T-helper 17 cell (primary cell): ENCODE measurements at places on chromosomes 6 and 20.
A peak's percentile ranks its signal among the peaks of the same experiment; 100 is the strongest.

- H3K27ac ChIP-seq, result no peak overlapping the region
- no peaks in the 10 kb centered on the region for H3K4me1 ChIP-seq
- DNase-seq, result no peak
- no peak overlapping the region for H3K4me3 ChIP-seq
Measured at GRCh38 chr6:63389191-63389844, 69.5 kb upstream of the LGSN start.

GRCh38 chr6:125732398-125732797 lies 17.0 kb upstream of the HEY2 start:
- H3K4me3 ChIP-seq, result no peak overlapping the region
- DNase-seq, result no peak
- peaks cover 76% of the 10 kb centered on the region for H3K27me3 ChIP-seq
- H3K36me3 ChIP-seq, result peaks cover 4% of the 10 kb centered on the region
- no peak overlapping the region for H3K27ac ChIP-seq

DNA sequence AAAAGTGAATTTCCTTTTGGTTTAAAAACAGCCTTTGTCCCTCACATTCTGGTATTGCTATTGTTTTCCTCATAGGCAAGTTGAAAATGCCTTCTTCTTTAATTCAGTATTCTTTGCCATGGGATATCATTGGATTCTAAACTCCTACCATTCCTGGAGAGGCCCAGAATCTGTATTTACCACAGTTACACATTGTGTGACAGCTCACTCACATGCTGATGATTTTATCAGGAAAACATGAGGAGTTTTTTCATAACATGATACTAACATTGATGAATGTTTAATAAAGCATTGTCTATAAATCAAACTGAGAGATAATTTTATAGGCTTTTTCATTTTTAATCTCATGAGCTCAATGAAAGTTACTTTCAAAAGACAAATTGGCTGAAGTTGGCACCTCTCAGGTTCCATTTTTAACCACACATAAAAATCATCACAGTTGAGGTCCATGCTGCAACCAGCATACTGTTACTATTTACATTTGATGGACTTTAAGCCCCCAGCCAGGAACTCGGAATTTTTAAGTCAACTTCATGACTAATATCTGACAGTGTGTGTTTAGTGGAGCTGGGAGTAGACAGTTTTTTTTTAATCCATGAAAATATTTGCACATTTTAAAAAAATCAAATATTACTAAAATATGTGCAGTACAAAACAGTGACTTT lies 82.8 kb downstream of the FAM83B start:
- no peaks in the 10 kb centered on the region for H3K27me3 ChIP-seq
- H3K4me1 ChIP-seq, result no peaks in the 10 kb centered on the region
- H3K27ac ChIP-seq, result no peak overlapping the region
- H3K4me3 ChIP-seq, result no peak overlapping the region
- H3K36me3 ChIP-seq, result no peaks in the 10 kb centered on the region

DNA sequence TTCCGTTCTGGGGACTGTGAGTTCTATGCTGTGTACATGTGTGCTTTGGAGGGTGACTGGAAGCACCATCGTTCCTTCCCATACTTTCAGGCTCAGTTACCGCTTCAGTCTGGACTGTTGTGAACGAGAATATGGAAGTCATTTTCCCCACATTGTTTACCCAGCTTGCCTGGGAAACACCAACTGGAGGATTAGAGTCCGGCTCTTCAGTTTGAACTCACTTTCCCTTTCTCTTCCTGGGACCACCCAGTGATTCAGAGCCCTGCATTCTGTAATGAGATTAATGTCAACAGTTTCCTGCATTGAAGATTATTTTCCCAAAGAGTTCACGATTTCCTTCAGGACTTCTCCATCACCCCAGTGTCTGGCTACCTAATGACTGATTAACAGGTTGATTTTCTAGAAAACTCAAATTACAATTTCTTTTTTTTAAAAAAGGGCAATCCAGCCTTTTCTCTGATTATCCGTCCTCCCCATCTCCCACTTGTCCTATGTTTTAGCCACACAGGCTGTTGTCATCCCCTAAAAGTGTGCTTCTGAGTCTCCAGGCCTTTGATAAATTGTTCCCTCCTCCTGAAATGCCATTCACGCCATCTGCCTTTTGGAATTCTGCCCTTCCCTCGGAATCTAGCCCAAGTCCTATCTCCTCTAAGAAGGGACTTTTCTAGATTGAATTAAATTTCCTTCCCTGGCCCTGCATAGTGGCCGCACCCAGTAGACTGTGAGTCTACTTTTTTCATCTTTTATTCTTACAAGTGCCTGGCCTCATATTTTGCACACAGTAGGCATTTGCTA lies 3.3 kb upstream of the TAGAP start:
- H3K4me1 ChIP-seq, result peaks cover 21% of the 10 kb centered on the region
- H3K27ac ChIP-seq, result peak overlapping the region; percentile 83
- no peak overlapping the region for H3K4me3 ChIP-seq
- DNase-seq, result no peak

GRCh38 chr20:57777911-57778310 lies 68.1 kb upstream of the PMEPA1 start:
- H3K27me3 ChIP-seq, result peaks cover 74% of the 10 kb centered on the region
- H3K36me3 ChIP-seq, result no peaks in the 10 kb centered on the region
- no peaks in the 10 kb centered on the region for H3K4me1 ChIP-seq
- no peak overlapping the region for H3K27ac ChIP-seq
- no peak for DNase-seq
- no peak overlapping the region for H3K4me3 ChIP-seq

DNA sequence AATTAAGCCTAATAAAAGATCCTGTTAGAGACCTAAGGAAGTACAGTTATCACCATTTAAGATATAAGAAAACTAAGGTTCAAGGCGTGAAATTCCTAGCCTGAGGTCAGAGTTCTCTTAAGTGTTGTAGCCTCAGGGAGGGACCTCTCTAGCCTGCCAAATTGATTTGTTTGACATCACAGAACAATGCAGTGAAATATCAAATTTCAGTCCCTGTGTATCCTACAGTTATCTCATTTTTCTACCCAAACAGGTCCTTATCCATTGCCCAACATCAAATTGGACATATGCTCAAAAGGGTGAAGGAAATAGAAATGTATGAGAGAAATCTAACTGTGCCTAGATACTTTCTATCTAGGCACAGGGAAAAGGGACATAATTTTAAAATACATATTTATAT lies 63.0 kb downstream of the NCOA7 start:
- H3K4me3 ChIP-seq, result no peak overlapping the region
- H3K4me1 ChIP-seq, result peaks cover 24% of the 10 kb centered on the region
- peak overlapping the region; percentile 4 for H3K27ac ChIP-seq
- peaks cover 5% of the 10 kb centered on the region for H3K36me3 ChIP-seq
- no peaks in the 10 kb centered on the region for H3K27me3 ChIP-seq

- DNase-seq, result no peak
- peaks cover 2% of the 10 kb centered on the region for H3K36me3 ChIP-seq
- no peak overlapping the region for H3K27ac ChIP-seq
- peaks cover 6% of the 10 kb centered on the region for H3K4me1 ChIP-seq
- peaks cover 46% of the 10 kb centered on the region for H3K27me3 ChIP-seq
Measured at GRCh38 chr20:50272030-50272723, 81.5 kb downstream of the CEBPB start.

DNA sequence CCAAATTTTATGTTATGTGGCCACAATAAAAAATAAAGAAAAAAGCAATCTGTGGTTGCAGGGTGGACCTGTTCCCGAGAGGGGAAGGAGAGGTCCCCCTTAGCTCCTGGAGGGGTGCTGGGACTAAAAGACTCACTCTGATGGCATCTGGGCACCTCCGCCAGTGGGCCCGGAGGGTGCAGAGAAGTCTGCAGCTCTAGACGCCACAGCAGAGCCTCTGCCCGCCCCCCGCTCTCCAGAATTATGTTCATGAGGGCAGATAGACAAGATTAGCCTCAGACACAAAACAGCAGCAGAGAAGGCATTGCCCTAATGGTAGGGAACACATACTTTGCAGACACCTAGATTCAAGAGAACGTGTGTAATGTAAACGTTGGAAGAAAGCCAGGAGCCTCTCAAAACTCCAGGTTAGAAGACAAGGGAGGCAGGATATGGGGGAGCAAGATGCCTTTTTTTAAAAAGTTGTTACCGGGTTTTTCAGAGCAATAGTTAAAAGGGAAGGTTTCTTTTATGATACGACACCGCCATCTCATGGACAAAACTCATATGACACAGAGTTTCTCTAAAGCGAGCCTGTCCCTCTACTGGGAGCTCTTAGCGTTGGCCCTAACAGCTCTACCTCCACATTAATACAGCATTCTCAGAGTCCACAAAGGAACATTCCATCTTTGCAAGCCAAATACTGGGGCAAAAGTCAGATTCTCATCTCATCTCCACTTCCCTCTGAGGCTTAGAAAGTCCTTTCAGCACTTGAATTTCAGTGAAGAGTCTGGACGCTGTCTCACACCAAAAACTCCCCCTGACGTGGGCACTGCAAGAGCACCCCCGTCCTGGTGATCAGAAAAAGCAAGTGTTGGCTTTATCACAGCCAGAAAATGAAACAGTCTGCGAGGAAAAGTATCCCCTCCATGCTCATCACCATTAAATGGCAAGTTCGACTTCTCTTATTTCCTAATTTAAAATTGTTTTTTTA lies 47.2 kb downstream of the FOXF2 start:
- peaks cover 4% of the 10 kb centered on the region for H3K36me3 ChIP-seq
- H3K4me3 ChIP-seq, result no peak overlapping the region
- H3K27me3 ChIP-seq, result peaks cover 56% of the 10 kb centered on the region
- DNase-seq, result peak; percentile 39

- DNase-seq, result no peak
- peak overlapping the region; percentile 54 for H3K27ac ChIP-seq
- no peaks in the 10 kb centered on the region for H3K36me3 ChIP-seq
- no peaks in the 10 kb centered on the region for H3K27me3 ChIP-seq
- H3K4me3 ChIP-seq, result no peak overlapping the region
- H3K4me1 ChIP-seq, result peaks cover 15% of the 10 kb centered on the region
Measured at GRCh38 chr6:251920-252319, 40.4 kb upstream of the DUSP22 start.

DNA sequence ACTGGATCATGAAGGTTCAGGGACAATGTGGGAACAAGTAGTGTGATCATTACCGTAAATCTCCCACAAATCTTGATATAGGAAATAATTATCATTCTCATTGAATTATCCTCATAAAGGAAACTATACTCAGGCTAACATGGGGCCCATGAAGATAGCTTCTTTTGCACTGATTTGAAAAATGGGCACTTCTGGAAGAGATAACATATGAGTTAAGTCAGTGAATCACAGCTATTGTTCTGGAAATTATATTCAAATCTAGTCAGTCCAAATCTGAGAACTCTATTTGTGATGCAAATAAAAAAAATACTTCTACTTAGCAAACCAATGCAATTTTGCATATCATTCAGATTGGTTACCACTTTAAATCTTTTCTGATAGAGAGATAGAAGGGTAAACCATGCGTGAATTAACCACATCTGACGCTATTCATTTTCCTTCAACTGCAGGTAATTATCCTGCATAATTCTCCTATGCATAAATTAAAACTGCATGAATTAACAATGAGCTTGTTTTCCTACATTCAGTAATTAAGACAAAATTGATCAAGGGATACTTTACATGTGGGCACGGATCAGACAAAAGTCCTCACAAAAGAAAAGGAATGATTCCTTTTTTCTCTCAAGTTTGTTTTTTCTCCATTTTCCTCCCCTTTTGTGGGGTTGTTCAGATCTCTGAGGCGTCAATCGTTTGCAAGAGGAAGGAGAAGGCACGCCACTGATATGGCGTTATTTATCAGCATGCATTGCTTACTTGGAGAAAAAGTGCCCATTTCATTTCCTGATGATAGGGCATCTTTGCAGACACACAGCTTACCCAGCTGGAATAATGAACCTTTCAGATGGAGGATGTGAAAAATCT lies 36.4 kb downstream of the RIPOR2 start:
- H3K36me3 ChIP-seq, result peaks cover 8% of the 10 kb centered on the region
- no peak for DNase-seq
- H3K27me3 ChIP-seq, result no peaks in the 10 kb centered on the region

GRCh38 chr6:128493877-128494276 lies 26.5 kb downstream of the PTPRK start:
- peaks cover 39% of the 10 kb centered on the region for H3K27me3 ChIP-seq
- no peaks in the 10 kb centered on the region for H3K36me3 ChIP-seq
- no peak for DNase-seq
- H3K4me3 ChIP-seq, result no peak overlapping the region

DNA sequence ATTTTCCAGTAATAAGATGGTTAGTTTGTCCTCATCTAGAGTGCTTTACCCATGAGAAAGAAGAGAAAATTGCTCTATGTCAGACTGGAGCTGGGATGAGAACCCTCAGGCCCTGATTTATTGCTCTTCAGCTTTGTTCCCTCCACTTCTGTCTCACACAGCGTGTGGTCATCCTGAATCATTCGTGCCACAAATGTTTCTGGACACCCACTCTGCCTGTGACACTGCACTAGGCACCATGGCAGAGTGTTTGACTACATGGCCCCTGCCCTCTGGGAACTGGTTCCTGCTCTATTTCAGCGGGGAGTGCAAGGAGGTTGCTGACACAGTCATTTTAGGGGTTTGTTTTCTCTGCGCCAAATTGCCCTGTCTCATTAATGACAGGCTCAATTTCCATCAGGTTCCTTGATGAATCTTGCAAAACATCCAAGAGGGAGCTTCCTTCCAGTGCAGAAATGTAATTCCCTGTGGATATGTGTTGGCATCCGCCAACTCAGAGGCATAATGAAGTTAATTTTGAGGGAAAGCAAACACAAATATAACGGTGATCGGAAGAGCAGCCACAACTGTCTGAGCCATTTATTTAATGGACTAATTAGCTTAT lies 207.5 kb downstream of the CLIC5 start:
- no peak overlapping the region for H3K27ac ChIP-seq
- H3K4me3 ChIP-seq, result no peak overlapping the region
- no peak for DNase-seq
- no peaks in the 10 kb centered on the region for H3K36me3 ChIP-seq
- H3K4me1 ChIP-seq, result no peaks in the 10 kb centered on the region

GRCh38 chr6:15530411-15530810 lies 132.4 kb downstream of the DTNBP1 start:
- H3K27ac ChIP-seq, result no peak overlapping the region
- H3K4me1 ChIP-seq, result peaks cover 5% of the 10 kb centered on the region
- H3K36me3 ChIP-seq, result peaks cover 4% of the 10 kb centered on the region
- no peaks in the 10 kb centered on the region for H3K27me3 ChIP-seq
- no peak for DNase-seq

- H3K36me3 ChIP-seq, result peaks cover 2% of the 10 kb centered on the region
- no peak for DNase-seq
- no peaks in the 10 kb centered on the region for H3K27me3 ChIP-seq
Measured at GRCh38 chr20:25310268-25310920, 62.5 kb downstream of the PYGB start.

DNA sequence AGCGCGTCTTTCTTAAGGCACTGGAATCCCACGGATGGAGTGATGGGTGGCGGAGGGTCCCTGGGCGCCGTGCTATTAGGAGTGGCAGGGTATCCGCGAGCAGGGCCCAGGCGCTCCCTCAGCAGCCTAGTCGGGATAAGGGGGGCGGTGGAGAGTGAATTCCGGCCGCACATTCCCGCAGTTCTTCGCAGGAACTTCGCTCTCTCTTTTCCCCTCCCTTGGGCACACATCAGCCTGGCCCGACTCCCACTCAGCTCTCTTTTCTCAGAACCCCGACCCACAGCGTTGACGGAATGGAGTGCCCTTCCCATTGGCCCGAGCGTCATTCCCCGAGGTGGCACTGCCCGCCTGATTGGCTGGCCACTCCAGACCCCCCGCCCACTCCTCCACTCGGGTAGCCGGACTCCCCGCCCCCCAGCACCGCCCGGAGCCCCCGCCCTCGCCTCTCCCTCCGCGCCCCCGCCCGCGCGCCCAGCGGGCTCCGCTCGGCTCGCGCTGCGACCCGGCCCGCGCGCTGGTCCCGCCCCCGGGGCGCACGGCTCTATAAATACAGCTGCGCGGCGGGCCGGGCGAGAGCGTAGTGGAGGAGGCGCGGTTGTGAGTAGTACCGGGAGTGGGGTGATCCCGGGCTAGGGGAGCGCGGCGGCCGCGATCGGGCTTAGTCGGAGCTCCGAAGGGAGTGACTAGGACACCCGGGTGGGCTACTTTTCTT lies at the start of gene ID4:
ID4 (plus strand) TSS at position 572 of the 712 bp plus-strand sequence. CDS start 385 bp downstream, outside the sequence.
- H3K4me1 ChIP-seq, result peaks cover 3% of the 10 kb centered on the region
- peaks cover 40% of the 10 kb centered on the region for H3K27me3 ChIP-seq
- H3K27ac ChIP-seq, result no peak within 1 kb of the TSS
